ENCODE measurements at places on chromosomes 16 and 17.

- H3K4me3 ChIP-seq, result no peak overlapping the region
- H3K4me1 ChIP-seq, result no peaks in the 10 kb centered on the region
- no peaks in the 10 kb centered on the region for H3K36me3 ChIP-seq
- no peak overlapping the region for H3K27ac ChIP-seq
Measured at GRCh38 chr16:57007530-57007929, 18.2 kb downstream of the NLRC5 start.

- H3K36me3 ChIP-seq, result no peaks in the 10 kb centered on the region
- H3K4me3 ChIP-seq, result no peak overlapping the region
- H3K27me3 ChIP-seq, result no peaks in the 10 kb centered on the region
- H3K4me1 ChIP-seq, result peaks cover 23% of the 10 kb centered on the region
Measured at GRCh38 chr17:63639125-63639524, 16.9 kb downstream of the MAP3K3 start.

DNA sequence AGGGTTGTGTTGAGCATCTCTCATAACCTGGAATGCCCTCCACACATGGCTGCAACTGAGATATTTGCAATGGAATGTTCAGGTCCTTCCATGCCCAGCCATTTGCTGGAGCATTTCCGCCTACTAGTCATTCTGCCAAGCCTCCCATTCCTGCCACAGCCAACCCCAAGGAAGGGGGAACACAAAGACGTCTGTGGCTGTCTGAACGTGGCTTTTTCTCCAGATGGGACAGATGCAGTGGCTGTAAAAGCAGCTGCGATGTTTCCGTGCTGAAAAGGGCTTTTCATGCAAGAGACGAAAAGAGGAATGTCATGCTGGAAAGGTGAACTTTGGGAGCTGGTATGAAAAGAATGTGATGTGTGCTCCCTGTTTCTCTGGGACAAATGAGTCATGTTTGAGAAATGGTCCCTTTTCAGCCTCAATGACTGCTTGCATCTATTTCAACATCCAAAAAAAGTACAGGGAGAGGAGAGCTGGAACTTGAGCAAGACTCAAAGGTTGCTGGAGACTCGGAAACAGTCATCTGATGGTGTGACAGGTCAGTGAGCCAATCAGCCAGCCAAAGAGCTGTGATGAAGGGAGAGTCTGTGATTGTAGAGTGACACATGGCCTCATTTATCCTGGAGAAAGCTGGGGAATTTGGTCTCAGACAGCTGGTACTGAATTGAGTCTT lies 208.9 kb downstream of the SHISA9 start:
- no peaks in the 10 kb centered on the region for H3K36me3 ChIP-seq
- no peak overlapping the region for H3K4me3 ChIP-seq

DNA sequence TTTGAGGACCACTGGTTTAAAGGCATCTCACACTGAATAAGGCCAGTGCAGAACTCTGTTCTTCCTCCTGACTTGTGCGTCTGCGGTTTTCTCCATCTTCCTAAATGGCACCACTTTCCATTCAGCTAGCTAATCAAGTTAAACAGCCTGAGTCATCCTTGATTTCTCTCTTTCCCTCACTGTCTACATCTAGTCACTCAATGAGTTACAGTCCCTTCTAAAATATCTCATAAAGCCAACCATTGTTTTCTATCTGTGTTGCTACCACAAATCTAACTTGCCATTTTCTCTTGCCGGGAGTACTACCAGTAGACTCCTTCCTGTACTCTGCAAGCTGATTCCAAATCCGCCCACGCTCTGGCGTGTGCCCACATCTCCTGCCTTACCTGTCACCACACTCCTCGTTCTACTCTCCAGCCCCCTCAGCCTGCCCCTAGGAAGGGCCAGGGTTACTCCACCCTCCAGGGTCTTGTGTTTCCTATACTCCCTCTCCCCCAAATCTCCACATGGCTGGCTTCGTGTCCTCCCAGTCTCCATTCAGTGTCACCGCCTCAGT lies 324.5 kb downstream of the SNX29 start:
- no peak overlapping the region for H3K4me3 ChIP-seq
- H3K36me3 ChIP-seq, result no peaks in the 10 kb centered on the region
- no peak overlapping the region for H3K27ac ChIP-seq
- H3K4me1 ChIP-seq, result no peaks in the 10 kb centered on the region
- no peaks in the 10 kb centered on the region for H3K27me3 ChIP-seq
- no peak for DNase-seq

GRCh38 chr17:75559958-75560533 lies 27.6 kb upstream of the MYO15B start:
- H3K27me3 ChIP-seq, result no peaks in the 10 kb centered on the region
- H3K36me3 ChIP-seq, result peaks cover 28% of the 10 kb centered on the region
- H3K27ac ChIP-seq, result no peak overlapping the region
- H3K4me1 ChIP-seq, result peaks cover 41% of the 10 kb centered on the region
- no peak for DNase-seq

- H3K27me3 ChIP-seq, result no peaks in the 10 kb centered on the region
- peaks cover 16% of the 10 kb centered on the region for H3K4me1 ChIP-seq
- H3K27ac ChIP-seq, result peak overlapping the region; percentile 79
- peak overlapping the region; percentile 88 for H3K4me3 ChIP-seq
- no peaks in the 10 kb centered on the region for H3K36me3 ChIP-seq
Measured at GRCh38 chr16:25013751-25014499, 1.2 kb downstream of the ARHGAP17 start.

GRCh38 chr17:5019475-5019956 lies 15.7 kb downstream of the SLC52A1 start:
- H3K4me3 ChIP-seq, result no peak overlapping the region
- no peak overlapping the region for H3K27ac ChIP-seq
- peaks cover 46% of the 10 kb centered on the region for H3K36me3 ChIP-seq

- no peak overlapping the region for H3K4me3 ChIP-seq
- no peaks in the 10 kb centered on the region for H3K4me1 ChIP-seq
- no peak for DNase-seq
- H3K27me3 ChIP-seq, result no peaks in the 10 kb centered on the region
Measured at GRCh38 chr16:13928646-13929045, 8.7 kb downstream of the ERCC4 start.

GRCh38 chr16:74192281-74192797 lies 104.3 kb upstream of the PSMD7 start:
- H3K36me3 ChIP-seq, result no peaks in the 10 kb centered on the region
- no peaks in the 10 kb centered on the region for H3K4me1 ChIP-seq

DNA sequence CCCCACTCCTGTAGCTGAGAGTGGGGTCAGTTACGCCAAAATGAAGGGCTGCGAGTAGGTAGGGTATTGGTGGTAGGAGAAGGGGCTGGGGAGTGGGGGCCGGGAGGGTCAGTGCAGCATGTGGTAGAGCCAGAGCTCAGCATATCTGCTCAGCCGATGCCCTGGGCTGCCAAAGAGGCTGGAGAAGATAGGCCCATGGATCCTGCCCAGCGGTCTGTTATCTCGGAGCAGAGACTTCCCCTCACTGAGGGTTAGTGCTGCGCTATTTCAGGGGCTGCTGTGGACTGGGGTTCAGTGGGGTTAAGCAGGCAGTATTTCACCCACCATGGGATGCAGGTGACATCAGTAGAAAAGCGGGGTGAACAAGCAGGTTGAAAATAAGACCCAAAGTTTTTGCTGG lies 19.7 kb downstream of the RHBDL3 start:
- H3K4me1 ChIP-seq, result no peaks in the 10 kb centered on the region
- no peaks in the 10 kb centered on the region for H3K27me3 ChIP-seq
- no peaks in the 10 kb centered on the region for H3K36me3 ChIP-seq

GRCh38 chr16:88939972-88940861 lies 36.8 kb downstream of the CBFA2T3 start:
- no peaks in the 10 kb centered on the region for H3K36me3 ChIP-seq
- H3K4me1 ChIP-seq, result peaks cover 17% of the 10 kb centered on the region
- H3K27ac ChIP-seq, result peak overlapping the region; percentile 64

- H3K4me3 ChIP-seq, result no peak overlapping the region
- no peak overlapping the region for H3K27ac ChIP-seq
Measured at GRCh38 chr17:49444384-49444783, 29.7 kb upstream of the PHB1 start.

- no peaks in the 10 kb centered on the region for H3K36me3 ChIP-seq
- no peak overlapping the region for H3K27ac ChIP-seq
- H3K27me3 ChIP-seq, result no peaks in the 10 kb centered on the region
- no peak overlapping the region for H3K4me3 ChIP-seq
- no peaks in the 10 kb centered on the region for H3K4me1 ChIP-seq
- no peak for DNase-seq
Measured at GRCh38 chr17:37219876-37220606, 155.7 kb upstream of the C17orf78 start.

DNA sequence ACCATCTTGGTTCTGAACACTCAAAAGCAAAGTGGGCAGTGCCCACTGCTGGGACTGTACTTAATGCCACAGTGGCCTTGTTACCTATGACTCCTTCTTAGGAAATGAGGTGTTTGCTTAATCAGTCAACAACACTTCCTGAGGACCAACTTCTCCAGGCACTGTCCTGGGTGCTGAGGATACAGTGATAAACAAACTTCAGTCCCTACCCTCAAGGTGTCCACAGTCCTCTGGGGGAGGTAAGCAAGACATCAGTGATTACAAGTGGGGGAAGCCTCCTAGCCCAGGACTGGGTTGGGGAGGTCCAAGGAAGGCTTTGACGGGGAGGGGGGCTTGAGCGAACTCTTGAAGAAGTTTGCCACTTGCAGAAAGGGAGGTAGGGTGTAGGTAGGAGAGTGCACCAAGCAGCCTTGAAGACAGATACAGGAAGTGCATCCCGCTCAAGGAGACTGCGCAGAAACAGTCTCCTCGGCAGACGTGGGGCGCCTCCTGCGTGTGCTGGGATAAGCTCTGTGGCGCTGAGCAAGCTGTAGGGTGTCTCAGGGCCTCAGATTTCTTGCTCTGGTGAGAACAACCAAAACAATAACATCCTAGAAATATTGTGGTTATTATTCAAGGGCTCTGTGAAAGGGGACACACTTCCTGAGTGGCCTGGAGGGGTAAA lies 2.6 kb upstream of the ABCC3 start:
- H3K27ac ChIP-seq, result no peak overlapping the region
- H3K4me3 ChIP-seq, result no peak overlapping the region
- no peaks in the 10 kb centered on the region for H3K36me3 ChIP-seq
- H3K4me1 ChIP-seq, result peaks cover 6% of the 10 kb centered on the region
- DNase-seq, result peak; percentile 6
- H3K27me3 ChIP-seq, result no peaks in the 10 kb centered on the region

DNA sequence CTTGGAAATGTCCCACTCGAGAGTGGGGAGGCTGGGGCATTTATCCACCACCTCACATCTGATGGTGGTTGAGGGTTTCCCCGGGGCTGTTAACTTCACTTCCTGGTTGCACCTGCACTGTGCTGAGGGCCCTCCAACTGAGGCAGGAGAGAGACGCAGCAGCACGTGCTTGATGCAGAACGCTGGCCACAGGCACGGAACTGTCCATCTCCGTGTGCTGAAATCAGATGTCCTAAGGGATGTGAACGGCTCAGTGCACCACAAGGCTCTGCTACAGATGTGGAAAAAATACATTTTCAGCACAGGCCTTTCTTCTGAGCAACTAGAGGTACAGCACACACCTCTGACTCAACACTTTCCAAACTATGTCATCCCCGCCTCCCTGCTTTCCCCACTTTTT lies 114.8 kb upstream of the C16orf82 start:
- no peaks in the 10 kb centered on the region for H3K4me1 ChIP-seq
- no peak for DNase-seq
- no peaks in the 10 kb centered on the region for H3K36me3 ChIP-seq
- H3K4me3 ChIP-seq, result no peak overlapping the region
- H3K27me3 ChIP-seq, result no peaks in the 10 kb centered on the region

GRCh38 chr17:44384823-44385286 lies 4.6 kb downstream of the ITGA2B start:
- peak overlapping the region; percentile 50 for H3K4me3 ChIP-seq
- no peaks in the 10 kb centered on the region for H3K4me1 ChIP-seq
- no peaks in the 10 kb centered on the region for H3K36me3 ChIP-seq
- no peak overlapping the region for H3K27ac ChIP-seq
- H3K27me3 ChIP-seq, result no peaks in the 10 kb centered on the region

DNA sequence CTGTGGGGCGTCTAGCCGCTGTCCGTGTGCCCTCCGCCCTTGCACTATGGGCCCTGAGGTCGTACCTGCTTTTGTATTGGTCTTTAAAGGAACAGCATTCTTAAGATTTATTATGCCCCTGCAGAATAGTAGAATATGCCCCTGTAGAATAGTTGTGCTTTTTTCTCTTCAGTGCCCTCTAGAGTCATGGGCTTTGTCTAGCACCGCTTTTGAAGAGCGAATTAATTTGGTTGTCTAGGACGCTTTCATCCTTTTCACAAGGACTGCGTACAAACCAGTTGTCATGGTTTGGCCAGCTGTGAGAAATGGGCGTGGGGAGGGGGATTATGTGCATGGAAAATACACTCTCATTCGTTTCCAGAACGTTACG lies 621 bp downstream of the CEP95 start:
- H3K4me1 ChIP-seq, result peaks cover 29% of the 10 kb centered on the region
- H3K27me3 ChIP-seq, result no peaks in the 10 kb centered on the region
- peak overlapping the region; percentile 100 for H3K27ac ChIP-seq
- peak overlapping the region; percentile 90 for H3K4me3 ChIP-seq
- H3K36me3 ChIP-seq, result peaks cover 44% of the 10 kb centered on the region

GRCh38 chr16:23679274-23679985 lies 741 bp downstream of the PLK1 start:
- no peaks in the 10 kb centered on the region for H3K36me3 ChIP-seq
- H3K27ac ChIP-seq, result no peak overlapping the region
- DNase-seq, result no peak
- no peak overlapping the region for H3K4me3 ChIP-seq
- H3K27me3 ChIP-seq, result no peaks in the 10 kb centered on the region

GRCh38 chr17:80151333-80151732 lies 4.4 kb upstream of the EIF4A3 start:
- peaks cover 3% of the 10 kb centered on the region for H3K4me1 ChIP-seq
- H3K27ac ChIP-seq, result no peak overlapping the region
- no peaks in the 10 kb centered on the region for H3K27me3 ChIP-seq
- no peak for DNase-seq

DNA sequence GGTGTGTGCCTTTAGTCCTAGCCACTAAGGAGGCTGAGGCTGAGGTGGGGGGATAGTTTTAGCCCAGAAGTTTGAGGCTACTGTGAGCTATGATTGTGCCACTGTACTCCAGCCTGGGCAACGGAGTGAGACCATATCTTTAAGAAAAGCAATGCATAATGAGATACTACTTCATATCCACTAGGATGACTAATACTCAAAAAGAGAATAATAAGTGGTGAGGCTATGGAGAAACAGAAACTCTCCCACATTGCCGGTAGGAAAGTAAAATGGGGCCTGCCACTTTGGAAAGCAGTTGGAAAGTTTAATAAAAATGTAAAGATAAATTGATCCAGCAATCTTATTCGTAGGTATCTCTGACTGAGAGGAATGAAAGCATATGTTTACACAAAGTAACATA lies 4.6 kb upstream of the NPIPB2 start:
- no peaks in the 10 kb centered on the region for H3K27me3 ChIP-seq
- no peak overlapping the region for H3K27ac ChIP-seq
- no peak overlapping the region for H3K4me3 ChIP-seq
- H3K36me3 ChIP-seq, result no peaks in the 10 kb centered on the region
- no peaks in the 10 kb centered on the region for H3K4me1 ChIP-seq

- no peak overlapping the region for H3K27ac ChIP-seq
- no peaks in the 10 kb centered on the region for H3K27me3 ChIP-seq
- H3K36me3 ChIP-seq, result no peaks in the 10 kb centered on the region
Measured at GRCh38 chr16:29662000-29662728, 883 bp upstream of the SPN start.
